Gastroesophageal sphincter (tissue), 4 donors: ENCODE measurements at places on chromosomes 4 and X. TPM values are rescaled to one million over a fixed set of nuclear protein-coding genes. Genes with fewer than 3 reads are reported as not detected.

Gene HDX
- 5.9 TPM for total RNA-seq

Gene EGF
- total RNA-seq: 1.3 TPM

Gene HTN3
- not detected for total RNA-seq

Gene KLF3
- 40.9 TPM for total RNA-seq

Gene DDIT4L
- total RNA-seq: 5.0 TPM

Gene FAT1
- total RNA-seq: 279 TPM

Gene GNRHR
- not detected for total RNA-seq

Gene F11
- total RNA-seq: not detected

Gene NMU
- not detected for total RNA-seq

Gene AMTN
- not detected for total RNA-seq

Gene HS6ST2
- 1.9 TPM for total RNA-seq

Gene HMGN5
- total RNA-seq: 7.5 TPM

Gene NEIL3
- total RNA-seq: not detected

Gene KIF4A
- 0.13 TPM for total RNA-seq

Gene MEPE
- total RNA-seq: not detected

Gene TMPRSS11A
- total RNA-seq: not detected

Gene VEGFC
- total RNA-seq: 3.0 TPM

Gene TRIM2
- 59.2 TPM for total RNA-seq

Gene CT45A9
- not detected for total RNA-seq

Gene FMR1NB
- not detected for total RNA-seq

Gene NKRF
- 9.2 TPM for total RNA-seq

Gene TSPAN7
- 24.8 TPM for total RNA-seq

Gene MAB21L2
- total RNA-seq: 0.54 TPM

Gene MAGEA6
- not detected for total RNA-seq

Gene DTHD1
- not detected for total RNA-seq

Gene CXXC4
- total RNA-seq: 4.8 TPM

Gene APELA
- not detected for total RNA-seq

Gene PABPC5
- 5.8 TPM for total RNA-seq

Gene CMC4
- 22.9 TPM for total RNA-seq

Gene GPR50
- total RNA-seq: not detected

Gene HADH
- total RNA-seq: 88.9 TPM

Gene SPIN2A
- 0.42 TPM for total RNA-seq

Gene REELD1
- total RNA-seq: not detected

Gene PFKFB1
- not detected for total RNA-seq

Gene ZDHHC15
- total RNA-seq: 2.7 TPM

Gene FGF13
- total RNA-seq: 19.3 TPM

Gene ARL9
- total RNA-seq: not detected

Gene USP27X
- 5.0 TPM for total RNA-seq

Gene SMIM31
- not detected for total RNA-seq

Gene GLOD5
- not detected for total RNA-seq

Gene COPS4
- total RNA-seq: 51.0 TPM

Gene CTAG2
- not detected for total RNA-seq

Gene MRFAP1L1
- 74.1 TPM for total RNA-seq

Gene ARHGEF6
- 14.2 TPM for total RNA-seq

Gene HAND2
- 134 TPM for total RNA-seq

Gene PTCHD1
- total RNA-seq: 9.4 TPM

Gene SLC38A5
- 5.0 TPM for total RNA-seq
